NCI-H1092 (cell line): ENCODE measurements at places on chromosomes 12 and 14.
A peak's percentile ranks its signal among the peaks of the same experiment; 100 is the strongest.

GRCh38 chr12:23707270-23707669 lies 242.2 kb downstream of the SOX5 start:
- DNase-seq: no peak

DNA sequence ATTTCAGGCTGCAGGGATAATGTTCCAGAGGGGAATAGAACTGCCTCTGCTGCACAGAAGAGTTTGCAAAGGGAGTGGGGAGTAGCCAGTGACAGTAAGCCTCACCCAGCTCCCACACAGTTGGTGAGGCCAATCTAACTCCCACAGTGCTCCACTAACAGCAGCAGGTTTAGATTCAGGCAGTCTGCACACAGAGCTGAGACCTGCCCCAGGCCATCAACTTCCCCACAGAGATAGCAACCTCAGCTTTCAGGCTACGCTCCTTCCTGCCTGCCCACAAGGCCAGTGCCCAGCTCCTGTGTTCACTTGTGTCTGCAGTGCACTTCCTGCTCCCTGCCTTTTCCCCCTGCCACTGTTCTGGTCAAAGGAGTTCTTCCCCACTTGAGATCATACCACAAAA lies 107.5 kb downstream of the TBC1D30 start:
- no peak for DNase-seq

DNA sequence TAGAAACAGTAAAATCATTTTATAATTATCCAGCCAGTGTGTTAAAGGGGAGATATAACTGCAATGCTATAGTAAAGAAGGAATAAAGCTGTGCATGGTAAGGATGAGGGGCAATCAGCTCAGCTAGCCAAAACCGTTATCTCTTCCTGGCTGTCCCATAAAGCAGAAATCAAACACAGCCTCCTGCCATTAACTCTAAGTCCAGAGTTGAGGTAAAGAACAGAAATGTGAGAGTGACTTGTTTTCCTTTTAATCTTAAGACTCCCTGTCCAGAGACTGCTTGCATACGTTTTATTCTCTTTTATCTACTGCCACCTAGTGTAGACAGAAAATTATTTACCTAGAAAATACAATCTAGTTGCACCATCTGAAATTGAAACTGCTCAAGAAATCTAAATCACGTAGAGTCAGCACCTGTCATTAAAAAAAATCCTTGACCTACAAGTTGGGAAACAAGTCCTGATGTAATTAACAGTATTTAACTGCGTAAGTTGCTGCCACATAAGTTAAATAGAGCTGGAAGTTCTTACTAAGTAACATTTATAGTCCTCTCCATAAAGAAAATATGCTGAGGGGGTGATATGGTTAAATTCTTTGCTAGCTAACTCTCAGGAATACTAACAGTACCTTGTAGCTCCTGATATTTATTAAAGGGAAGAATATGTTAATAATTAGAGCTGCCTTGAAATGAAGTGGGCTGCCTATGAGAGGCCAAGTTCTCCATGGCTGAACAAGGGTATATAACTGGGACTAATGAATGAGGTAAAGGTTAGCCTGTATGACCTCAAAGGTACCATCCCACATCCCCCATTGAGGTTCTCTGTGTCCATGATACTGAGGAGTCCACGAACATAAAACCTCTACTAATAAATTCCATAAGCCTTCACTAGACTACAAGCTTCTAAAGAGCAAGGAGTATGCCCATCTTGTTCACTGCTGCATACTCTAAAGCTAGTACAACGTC lies 62.7 kb downstream of the GALNT4 start:
- peak; percentile 1 for DNase-seq

GRCh38 chr14:49893309-49894213 lies 679 bp downstream of the ARF6 start:
- peak; percentile 51 for DNase-seq

DNA sequence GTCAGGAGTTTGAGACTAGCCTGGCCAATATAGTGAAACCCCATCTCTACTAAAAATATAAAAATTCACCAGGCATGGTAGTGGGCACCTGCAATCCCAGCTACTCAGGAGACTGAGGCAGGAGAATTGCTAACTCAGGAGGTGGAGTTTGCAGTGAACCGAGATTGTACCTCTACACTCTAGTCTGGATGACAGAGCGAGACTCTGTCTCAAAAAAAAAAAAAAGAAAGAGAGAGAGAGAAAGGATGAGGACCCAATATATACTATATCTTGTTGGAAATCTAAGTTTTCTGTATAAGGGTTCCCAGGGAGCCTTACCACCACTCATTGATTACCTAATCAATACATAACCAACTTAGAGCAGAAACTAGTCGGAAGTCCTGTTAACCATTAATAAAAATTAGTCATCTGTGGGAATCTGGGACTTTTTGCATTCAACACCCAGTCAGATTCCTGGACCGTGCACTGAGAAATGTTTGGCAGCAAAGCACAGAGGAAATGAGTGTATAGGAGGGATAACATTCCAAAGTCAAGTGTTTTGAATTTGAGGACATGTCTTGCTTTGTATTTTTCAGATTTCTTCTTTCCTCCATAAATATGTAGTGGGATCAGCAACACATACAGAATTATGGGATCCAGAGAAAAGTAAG lies 44.8 kb upstream of the NR2C1 start:
- DNase-seq: no peak

GRCh38 chr12:103011974-103012763 lies 54.7 kb downstream of the ASCL1 start:
- no peak for DNase-seq

DNA sequence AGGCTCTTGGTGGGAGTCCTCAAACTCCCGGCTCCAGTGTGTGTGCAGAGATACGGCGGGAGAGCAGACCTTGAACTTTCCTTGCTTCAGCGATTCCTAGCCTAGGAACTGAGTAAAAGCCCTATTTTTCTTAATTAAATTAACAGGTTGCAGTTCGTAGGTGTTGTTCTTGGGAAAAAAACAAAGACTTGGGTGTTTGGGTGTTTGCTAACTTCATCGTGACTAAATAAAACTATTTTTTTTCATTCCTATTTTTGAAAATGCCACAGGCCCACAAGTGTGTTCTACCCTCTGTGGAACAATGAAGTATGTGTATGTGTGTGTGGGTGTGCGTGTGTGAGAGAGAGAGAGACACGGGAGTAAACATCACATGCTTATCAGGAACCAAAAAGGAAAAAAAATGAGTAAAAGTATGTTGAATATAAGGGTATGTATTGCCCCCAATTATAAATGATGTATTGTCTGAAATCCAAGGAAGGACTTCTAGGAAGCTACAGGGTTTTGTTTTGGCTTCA lies 651 bp downstream of the TMEM117 start:
- no peak for DNase-seq

GRCh38 chr12:124088217-124088907 lies 115.3 kb downstream of the ZNF664 start:
- DNase-seq: no peak

DNA sequence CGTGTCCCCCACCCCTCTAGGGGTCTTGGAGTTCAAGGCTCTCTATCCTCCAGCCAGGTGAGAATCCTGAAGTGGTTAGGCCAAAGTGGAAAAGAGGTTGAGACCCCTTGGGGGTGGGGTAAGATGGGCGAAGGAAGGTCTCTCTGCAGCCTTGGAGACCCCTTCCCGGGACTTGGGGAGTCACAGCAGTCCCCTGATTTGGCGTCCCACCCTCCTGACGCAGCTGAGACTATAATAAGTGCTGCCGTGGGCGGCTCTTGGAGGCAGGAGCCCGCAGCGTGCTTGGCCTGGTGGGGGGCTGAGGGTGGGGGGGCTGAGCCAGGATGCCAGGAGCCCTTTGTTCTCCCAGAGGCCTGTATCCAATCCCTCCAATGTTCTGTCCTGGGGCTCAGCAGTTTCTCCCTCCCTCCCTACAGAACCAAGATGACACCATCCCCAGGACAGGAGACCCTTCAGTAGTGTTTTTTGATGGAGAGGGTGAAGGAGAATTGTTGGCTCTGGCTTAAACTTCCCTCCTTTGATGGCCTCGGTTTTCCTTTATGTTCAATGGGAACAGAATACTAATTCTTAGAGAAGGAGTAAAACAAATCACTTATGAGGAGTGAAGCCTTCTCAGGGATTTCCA lies 1.5 kb upstream of the AGAP2 start:
- no peak for DNase-seq

DNA sequence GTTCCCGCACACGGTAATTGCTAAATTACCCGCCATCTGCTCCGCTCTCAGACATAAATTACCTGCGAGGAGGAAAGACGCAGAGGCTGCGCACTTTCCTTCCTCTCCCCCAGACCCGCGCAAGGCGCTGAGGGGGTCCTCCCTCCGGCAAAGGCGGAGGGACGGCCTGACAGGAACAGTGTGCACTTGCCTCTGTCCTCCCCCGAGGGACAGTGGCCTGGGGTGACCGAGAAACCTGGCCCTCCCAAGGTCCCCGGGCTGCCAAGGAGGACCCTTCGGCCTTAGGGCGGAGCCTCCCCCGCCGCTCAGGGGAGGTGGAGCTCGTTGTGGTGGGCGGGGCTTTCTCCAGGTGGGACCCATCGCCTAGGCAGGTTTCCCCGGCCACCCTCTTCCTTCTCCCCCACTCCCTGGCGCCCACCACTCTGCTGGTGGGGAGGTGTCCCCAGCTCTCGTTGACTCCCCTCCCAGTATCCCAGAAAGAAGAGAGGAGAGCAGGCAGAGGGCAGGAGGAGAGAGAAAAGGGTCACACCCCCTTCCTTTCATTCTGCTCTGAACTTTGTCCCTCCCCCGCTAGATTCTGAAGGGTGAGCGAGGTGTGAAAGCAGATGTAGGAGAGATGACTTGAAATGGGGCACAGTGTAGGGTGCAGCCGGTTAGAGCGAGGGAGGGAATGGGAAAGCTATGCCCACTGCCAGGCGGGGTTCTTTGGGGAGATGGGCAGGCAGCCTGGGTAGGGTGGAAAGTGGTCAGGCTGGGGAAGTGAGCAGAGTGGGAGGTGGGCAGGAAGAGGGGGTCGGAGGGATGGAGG lies 11.4 kb upstream of the CALCOCO1 start:
- DNase-seq: no peak

GRCh38 chr12:69254046-69254445 lies 14.7 kb downstream of the CPSF6 start:
- DNase-seq: no peak

GRCh38 chr12:2395354-2395977 lies 342.7 kb downstream of the CACNA1C start:
- DNase-seq: peak; percentile 45

DNA sequence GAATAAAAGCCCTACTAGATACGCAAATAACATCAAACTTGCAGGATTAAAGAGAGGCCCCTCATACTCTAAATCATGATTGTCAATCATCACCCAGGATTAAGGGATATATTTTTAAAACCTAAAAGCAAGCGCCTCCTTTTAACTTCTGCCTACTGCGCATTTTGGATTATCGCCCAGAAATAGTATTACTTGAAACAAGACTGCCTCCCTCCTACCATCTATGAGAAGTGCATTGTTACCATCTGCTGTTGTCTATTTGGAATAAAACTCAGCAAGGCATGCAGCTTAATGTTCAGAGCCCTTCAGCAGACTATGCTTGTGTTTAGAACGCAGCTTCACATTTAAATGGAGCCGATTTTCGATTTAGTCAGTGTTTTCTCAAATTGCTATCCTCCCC lies 79.6 kb downstream of the EXOC5 start:
- peak; percentile 63 for DNase-seq

GRCh38 chr14:95056476-95056875 lies 100.9 kb downstream of the DICER1 start:
- peak; percentile 71 for DNase-seq
